ENCODE measurements at places on chromosomes 12 and 14.

- DNase-seq = no peak
These were observed 2.9 kb downstream of the SERPINA10 start for GRCh38 chr14:94290197-94290596.

GRCh38 chr12:125193376-125194152 lies 128.3 kb downstream of the AACS start:
- no peak for DNase-seq

GRCh38 chr12:68958322-68958721 lies 25.4 kb upstream of the CPM start:
- no peak for DNase-seq

DNA sequence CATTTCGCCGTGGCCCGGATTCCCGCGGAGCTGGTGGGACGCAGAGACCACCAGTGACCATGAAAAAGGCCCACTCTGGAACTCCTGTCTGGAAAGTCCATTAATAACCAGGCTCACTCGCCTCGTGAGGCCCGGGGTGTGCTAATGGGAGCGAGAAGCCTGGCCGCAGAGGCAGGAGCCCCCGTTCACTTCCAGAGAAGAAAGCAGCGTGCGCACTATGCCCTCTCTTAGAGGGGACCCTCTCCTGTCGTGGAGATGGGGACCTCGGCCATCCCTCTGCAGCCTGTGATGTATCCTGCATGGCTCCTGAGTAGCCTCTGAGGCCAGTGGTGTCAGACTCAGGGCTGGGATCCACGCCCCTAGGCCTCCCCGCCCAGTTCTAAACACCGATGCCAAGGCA lies 134.1 kb upstream of the VRK1 start:
- DNase-seq = no peak

DNA sequence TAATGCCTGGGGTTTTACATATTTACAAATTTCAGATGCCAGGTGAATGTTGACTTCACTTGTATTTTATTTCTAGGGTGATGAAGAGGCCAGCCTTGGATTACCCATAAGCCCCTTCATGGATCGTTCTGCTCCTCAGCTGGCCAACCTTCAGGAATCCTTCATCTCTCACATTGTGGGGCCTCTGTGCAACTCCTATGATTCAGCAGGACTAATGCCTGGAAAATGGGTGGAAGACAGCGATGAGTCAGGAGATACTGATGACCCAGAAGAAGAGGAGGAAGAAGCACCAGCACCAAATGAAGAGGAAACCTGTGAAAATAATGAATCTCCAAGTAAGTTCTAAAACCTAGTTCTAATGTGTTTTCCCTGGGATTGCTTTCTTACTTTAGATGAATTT lies 41.3 kb upstream of the SLCO1C1 start:
- no peak for DNase-seq

- DNase-seq = no peak
These were observed 27.5 kb downstream of the MMAB start for GRCh38 chr12:109545826-109546225.

GRCh38 chr12:5148880-5149279 lies 105.2 kb downstream of the KCNA5 start:
- no peak for DNase-seq

GRCh38 chr12:402029-402389 lies 565 bp downstream of the CCDC77 start:
- DNase-seq = no peak

DNA sequence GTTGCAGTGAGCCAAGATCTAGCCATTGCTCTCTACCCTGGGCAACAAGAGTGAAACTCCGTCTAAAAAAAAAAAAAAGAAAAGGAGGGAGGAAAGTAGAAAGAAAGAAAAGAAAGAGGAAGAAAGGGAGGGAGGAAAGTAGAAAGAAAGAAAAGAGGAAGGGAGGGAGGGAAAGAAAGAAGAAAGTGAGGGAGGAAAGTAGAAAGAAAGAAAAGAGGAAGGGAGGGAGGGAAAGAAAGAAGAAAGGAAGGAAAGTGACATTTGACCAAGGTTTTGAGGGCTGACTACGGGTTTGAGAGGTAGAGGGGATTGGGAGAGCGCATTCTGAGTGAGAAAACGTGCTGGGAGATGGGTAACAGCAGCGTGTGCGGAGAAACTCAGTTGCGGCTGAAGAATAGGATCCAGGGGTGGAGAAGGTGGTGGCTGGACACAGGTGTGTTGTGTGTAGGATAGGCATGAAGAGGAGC lies 521 bp upstream of the PAPLN start:
- DNase-seq = no peak

DNA sequence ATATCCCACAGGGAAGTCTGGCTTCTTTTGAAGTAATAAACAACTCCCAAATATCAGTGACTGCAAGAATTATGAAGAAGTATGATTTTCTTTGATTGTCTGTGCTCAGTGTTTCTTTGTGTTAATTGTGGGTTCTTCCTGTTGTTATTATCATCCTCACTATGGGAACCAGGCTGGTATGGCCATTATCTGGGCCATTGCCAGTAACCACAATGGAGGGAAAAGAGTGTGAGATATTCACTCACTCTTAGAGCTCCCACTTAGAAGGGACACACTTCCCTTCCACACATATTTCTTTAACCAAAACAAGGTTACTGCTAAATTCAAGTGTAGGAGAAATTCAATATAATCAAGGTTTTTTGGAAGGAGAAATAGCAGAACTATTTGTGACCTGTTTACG lies 503.7 kb downstream of the SLC6A15 start:
- DNase-seq = no peak

GRCh38 chr14:61749264-61749663 lies 13.0 kb upstream of the SNAPC1 start:
- no peak for DNase-seq

DNA sequence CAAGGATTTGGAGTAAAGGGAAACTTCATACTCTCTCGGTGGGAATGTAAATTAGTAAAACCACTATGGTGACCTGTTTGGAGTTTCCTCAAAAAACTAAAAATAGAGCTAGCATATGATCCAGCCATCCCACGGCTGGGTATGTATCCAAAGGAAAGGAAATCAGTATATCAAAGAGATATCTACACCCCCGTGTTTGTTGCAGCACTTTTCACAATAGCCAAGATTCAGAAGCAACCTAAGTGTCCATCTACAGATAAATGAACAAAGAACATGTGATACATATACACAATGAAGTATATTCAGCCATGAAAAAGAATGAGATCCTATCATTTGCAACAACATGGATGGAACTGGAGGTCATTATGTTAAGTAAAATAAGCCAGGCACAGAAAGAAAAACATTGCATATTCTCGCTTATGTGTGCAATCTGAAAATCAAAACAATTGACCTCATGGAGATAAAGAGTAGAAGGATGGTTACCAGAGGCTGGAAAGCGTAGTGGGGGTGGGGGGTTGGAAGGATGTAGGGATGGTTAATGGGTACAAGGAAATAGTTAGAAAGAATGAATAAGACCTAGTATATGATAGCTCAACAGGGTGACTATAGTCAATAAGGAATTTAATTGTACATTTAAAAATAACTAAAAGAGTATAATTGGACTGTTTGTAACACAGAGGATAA lies 468.0 kb downstream of the BCAT1 start:
- DNase-seq = no peak

DNA sequence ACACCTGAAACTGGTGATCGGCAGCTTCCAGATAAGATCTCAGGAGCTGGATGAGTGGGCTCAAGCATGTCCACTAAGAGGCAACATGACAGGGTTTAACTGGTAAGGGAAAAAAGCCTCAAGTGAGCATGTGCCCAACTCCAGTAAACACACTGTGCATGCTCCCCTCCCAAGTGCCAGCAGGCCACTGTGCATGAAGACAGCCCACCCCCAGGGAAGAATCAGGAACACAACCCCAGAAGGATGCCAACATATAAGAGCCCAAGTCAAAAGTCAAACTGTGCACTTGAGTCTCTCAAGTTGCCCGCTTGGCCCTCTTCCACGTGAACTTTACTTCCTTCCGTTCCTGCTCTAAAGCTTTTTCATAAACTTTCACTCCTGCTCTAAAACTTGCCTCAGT lies 311.3 kb upstream of the PRKD1 start:
- no peak for DNase-seq

GRCh38 chr12:112979041-112979680 lies 842 bp downstream of the OAS2 start:
- DNase-seq = no peak

DNA sequence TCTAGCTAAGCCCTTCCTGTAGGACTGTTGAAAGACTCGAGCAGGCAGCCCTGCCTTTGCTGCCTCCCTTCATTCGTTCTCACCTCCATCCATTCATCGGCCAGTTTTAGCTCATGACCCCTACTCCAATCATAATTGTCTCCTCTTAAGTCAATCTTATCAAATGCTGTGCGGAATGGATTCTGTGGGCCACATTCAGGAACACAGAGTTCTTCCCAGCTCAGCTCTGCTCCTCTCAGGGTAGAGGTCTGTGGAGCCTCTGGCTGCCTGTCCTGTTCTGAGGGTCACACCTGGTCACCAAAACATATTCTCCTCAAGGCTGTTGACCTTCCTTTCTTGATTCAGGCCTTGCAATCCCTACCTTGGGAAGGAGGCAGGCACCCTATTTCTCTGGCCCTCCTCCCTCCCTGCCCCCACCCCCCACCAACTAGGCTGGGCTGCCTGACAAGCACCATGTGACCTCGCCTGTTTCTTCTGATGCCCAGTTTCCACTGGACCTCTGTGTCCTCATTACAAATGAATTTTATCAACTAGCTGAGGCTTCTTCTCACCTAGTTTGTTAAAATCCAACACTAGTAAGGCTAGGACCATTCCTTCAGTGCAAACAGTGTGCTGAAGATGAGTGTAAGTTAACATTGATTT lies 3.5 kb downstream of the SMCO2 start:
- no peak for DNase-seq

GRCh38 chr14:94341656-94342333 lies 18.7 kb upstream of the SERPINA6 start:
- DNase-seq = no peak

- no peak for DNase-seq
These were observed 69.7 kb downstream of the TTC9 start for GRCh38 chr14:70711451-70711850.

GRCh38 chr12:12081836-12082497 lies 11.2 kb downstream of the BCL2L14 start:
- no peak for DNase-seq

GRCh38 chr12:16271062-16271461 lies 6.4 kb downstream of the SLC15A5 start:
- DNase-seq = no peak

DNA sequence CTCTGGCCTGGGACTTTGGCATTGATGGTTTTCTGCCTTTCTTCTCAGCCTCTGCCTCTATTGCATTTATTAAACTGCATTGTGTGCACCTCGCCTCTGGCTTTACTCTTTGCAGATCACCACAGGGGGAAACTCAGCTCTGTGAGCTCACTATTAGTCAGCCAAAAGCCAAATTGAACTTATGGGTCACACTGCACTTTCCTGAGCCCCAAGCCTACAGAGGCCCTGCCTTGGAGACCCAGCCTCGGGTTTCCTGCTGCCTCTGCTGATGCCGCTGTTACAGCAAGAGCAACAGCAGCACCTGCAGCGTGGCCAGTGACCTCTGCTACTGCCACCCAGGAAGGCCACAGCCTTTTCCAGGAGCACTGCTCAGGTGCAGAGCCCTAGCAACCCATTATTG lies 122.5 kb downstream of the DAD1 start:
- no peak for DNase-seq

GRCh38 chr12:104846056-104846767 lies 111.9 kb downstream of the SLC41A2 start:
- DNase-seq = no peak

DNA sequence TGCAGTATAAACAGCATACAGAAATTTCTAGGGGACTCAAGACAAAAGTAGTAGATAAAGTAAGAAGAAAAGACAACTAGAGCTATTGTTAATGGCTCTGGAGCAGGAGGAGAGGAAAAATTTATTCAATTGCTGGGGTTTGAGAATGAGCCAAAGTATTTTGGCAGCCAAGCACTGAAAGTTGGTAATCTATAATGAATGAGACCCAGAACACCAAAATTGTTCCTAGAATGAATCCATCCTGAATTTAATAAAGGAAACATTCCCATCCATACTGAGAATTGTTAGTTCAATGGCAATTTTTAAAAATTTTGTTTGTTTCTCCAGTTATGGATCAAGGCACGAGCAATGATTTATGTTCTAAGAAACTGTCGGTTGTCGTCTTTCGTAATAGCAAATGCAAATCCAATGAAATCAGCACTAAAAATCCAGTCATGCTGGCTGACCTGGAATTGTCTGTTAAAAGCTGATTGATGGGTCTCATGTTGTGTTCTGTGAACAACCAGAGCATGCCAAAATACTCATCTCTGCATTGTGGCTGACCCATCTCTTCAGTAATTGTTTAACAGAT lies 170.9 kb upstream of the LMNTD1 start:
- no peak for DNase-seq
